Stimulated activated CD8-positive, alpha-beta memory T cell treated with anti-CD3 and anti-CD28 coated beads, Interleukin-2, amount 100 ng/mL, for 1 hour (primary cell): ENCODE measurements at places on chromosomes 11 and 22.

DNA sequence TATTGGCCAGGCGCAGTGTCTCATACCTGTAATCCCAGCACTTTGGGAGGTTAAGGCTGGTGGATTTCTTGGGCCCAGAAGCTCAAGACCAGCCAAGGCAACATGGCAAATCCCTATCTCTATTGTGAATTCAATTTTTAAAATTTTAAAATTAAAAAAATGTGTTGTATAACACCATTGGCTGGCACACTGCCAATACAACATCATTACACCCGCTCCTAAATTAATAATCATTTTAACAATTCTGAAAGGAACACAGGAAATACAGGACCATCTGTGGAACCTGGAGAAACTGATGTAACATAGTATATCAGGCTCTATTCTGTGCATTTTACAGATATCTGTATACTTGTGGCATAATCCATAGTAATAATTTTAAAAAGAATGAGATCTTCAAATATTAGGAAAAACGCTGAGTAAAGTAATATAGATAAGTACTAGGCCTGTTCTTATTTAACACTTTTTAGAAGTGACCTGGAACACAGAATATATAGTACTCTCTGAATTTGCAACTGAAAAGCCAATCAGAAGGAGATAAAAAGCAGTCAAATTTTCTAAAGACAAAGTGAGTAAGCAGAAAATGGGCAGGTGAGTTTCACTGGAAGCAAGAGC is 124.3 kb downstream of the APOL5 start:
- no peak for DNase-seq

DNA sequence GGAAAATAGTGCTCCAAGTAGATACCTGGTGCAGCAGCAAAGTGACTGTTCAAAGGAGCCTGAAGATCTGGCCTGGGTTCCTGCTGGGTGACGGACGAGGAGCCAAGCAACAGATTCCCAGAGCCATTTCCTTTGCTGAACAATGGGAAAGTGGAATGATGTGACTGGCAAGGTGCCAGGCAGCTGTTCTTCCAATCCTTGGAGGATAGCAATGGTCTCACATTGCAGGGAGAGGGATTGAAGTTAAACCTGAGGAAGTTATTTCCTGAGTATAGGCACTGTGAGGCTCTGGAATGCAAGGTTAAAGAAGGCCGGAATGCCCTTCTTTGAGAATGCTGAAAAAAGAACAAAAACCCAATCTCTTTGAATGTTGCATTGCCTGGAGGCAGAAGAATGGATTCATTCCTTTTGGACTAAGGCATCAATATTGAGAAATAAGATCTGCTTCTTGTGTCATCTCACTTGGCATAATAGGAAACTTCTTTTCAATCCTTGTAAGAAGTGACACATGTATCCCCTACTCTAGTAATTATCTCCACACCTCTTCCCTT is 223.8 kb downstream of the BLID start:
- no peak for DNase-seq

- no peak for DNase-seq
Measured at GRCh38 chr11:73218830-73219215, 742 bp downstream of the P2RY2 start.

GRCh38 chr11:130246738-130247137 is 68.0 kb downstream of the ZBTB44 start:
- DNase-seq: no peak

GRCh38 chr11:93622043-93622442 is 39.4 kb upstream of the CEP295 start:
- DNase-seq: no peak

DNA sequence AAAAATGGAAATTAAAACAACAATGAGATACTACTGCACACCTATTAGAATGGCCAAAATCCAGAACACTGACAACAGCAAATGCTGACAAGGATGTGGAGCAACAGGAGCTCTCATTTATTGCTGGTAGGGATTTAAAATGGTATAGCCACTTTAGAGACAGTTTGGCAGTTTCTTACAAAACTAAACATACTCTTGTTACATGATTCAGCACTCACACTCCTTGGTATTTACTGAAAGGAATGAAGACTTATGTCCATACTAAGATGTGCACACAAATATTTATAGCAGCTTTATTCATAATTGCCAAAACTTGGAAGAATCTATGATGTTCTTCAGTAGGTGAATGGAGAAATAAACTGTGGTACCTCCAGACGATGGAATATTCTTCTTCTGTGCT is 40.8 kb downstream of the PGM2L1 start:
- no peak for DNase-seq

DNA sequence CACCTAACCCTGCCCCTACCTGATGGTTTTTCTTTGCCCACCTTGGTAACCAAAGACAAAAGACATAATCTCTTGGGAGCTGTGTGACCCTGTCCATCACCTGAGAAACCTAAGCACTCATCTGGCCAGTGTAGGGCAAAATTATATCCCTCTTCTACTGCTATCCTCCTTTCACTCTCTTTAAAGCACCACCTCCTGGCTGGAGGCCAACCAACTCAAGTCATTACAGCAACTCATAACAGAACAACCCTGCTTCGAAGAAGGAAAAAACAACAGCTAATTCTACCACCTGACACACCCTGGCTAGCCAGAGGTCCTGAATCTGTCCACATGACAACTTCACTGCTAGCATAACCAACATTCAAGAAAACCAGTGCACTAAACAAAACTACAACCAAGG is 45.5 kb downstream of the GAS2 start:
- no peak for DNase-seq

DNA sequence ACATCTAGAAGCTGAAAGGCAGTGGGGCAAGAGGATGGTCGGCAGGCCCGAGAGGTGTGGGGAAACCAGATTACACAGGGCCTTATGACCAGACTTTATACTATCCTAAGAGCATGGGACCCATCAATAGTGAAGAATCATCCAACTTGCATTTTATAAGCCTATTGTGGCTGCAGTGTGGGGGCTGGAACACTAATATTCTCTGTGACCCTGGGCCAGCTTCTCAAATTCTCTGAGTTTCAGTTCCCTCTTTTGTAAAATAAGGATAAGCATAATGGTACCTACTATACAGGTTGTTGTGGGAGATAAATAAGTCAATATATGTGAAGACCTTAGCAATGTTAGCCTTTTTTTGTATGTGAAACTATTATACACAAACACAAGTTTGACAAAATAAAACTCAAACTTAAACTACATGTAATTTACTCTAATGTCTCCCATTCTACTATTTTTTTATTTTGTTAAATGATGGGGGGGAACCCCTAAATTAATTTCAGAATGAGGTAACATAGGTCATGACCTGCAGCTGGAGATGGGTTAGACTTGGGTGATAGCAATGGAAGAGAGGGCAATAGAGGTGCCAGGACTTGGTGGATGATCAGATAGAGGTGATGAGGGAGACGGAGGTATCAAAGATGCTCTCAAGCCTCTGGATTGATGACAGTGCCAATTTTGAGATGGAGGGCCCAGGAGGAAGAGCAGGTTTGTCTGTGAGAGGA is 30.1 kb downstream of the SMCO4 start:
- no peak for DNase-seq

- DNase-seq: no peak
Measured at GRCh38 chr11:87454241-87454640, 416.5 kb downstream of the TMEM135 start.

DNA sequence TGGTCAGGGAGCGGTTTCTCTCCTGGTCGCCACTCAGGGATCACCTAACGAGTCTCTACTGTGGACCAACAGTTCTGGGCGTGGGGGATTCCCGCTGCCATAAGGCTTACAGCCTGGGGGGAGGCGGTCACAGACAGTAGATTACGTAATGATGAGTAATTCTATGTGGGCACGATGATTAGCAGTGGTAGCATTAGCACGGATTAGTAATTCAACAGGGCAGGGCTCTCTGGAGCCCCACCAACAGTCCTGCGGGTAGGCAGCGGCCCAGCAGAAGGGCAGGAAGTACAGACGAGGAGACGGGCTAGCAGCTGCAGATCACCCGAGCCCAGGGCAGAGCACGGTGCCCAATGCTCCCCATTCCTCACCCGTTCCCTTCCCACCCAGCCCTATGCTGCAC is 3.6 kb downstream of the SHISAL1 start:
- DNase-seq: no peak

DNA sequence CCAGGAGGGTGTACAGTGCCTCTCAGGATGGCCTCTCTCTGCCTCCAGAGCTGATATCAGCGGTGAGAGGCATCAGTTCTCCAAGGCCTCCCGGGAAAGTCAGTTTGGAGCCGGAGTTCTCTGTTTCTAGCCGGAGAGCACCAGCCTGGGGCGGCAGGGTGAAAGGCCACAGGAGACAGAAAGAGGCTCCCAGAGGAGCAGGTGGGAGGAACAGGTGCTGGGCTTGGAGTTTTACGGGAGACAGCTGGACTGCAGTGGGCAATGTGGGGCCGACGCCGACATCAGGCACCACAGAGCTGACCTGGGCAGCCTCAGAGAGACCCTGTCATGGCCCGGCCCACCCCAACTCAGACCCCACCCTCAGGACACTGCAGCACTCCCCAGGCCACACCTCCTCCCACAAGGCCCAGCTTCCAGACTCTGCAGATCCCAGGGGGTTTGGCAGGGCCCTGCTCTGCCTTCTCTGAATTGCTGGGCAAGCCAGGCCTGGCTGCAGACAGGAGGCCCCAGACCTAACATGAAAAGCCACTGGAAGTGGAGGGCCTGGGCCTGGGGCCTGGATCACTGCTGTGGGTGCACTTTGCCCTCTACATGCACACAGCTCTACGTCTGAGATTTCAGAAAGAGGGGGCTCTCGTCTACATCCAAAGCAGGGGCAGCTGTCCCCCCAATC is 885.6 kb downstream of the BRD1 start:
- DNase-seq: no peak

- DNase-seq: no peak
Measured at GRCh38 chr11:18748766-18749365, 22.9 kb upstream of the IGSF22 start.

- no peak for DNase-seq
Measured at GRCh38 chr11:128294671-128295050, 292.7 kb downstream of the ETS1 start.

GRCh38 chr11:18088966-18089365 is 16.9 kb downstream of the SAAL1 start:
- no peak for DNase-seq

DNA sequence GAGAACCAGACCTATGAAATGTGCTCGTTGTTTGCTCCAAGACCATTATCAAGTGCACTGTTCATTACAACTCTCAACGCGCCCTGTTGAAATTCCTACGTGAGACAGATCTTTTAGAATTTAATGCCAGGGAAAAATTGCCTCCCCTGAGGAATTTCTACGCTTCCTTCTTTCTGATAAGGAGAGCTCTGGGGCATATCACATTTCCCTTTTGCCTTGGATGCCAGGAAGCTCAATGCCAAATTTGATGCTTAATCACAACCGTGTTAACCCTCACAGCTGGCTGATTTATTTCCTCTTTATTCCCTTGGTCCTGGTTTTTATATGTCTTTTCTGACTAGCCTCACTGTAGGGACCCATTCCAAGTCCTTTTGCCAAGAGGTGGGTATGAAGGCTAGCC is 109.4 kb downstream of the MICAL2 start:
- DNase-seq: no peak

DNA sequence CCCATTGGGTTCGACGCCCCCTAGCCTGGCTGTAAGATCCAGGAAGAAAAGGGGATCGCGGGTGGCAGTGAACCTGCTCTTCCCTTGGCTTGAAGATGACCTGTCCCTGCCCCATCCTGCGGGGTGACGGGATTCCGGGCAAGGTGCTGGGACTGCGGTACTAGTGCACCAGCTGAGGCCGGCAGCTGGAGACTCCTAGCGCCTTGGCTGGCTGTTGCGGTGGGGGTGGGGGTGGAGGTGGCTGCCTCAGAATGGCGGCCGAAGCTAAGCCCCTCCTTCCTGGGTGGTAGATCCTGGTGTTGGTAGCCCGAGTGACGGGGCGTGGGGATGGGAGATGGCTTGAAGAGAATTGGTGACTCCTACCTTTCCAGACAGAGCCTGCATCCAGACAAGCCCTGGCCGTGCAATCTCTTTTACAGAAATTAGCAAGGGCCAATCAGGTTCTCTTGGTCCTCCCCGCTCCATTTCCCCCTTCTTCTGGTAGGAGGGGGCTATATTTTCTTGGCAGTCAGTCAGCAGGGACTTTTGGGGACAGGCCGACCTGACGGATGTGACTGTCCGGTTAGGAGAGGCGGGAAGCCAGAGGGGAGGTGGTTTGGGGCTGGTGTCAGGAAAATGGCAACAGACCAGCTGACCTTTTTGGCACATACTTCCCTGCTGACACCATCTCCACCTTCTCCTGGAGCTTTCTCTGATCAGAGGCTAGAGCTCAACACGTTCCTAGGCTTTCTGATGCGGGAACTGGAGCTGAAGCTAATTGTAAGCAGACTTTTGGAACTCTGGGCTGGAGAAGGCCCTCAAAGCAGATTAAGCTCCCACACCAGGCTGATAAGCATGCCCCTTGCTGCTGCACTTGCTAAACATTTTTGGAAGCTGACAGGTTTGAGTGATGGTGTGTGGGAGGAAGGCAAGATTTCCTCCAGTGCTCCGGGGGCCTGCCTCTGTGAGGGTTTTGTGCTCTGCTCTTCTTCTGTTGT is 2.0 kb downstream of the NAV2 start:
- no peak for DNase-seq

- no peak for DNase-seq
Measured at GRCh38 chr11:133078012-133078411, 454.3 kb downstream of the OPCML start.

DNA sequence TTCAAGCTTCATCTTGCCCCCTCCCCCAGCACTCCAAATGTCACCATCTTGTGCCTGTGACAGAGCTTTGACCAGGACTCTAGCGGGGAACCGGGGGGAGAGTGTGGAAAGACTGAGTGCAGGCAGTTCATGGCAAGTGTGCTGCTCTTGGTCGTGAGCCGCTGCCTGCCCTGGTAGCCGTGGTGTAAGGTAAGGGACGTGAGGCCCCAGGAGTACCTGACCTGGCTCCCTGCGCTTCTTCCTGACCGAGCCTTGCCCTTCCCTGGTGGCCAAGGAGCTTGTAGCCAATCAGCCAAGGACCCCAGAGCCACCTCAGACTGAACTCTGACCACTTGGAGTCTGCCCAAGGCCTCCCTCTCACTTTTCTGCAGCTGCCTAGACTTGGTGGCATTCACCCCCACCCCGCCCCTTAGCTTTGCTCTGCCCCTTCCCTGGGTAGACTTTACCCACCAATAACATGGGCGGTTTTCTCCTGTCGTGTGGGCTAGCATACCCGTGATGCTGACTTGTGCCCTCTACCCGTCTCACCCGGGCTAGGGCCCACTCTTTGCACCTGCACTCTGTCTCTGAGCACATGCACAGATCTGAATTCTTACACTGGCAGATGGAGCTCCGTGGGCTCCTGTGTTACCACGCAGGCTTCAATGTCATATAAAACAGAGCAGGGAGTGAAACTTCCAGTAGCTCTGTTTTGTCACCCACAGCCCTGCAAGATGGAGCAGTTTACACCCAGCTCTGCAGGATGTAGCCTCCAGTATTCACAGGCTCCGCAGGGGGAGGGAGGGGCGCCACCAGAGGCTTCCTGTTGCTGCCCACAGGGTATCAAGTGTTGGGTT is 1.5 kb downstream of the DGKZ start:
- no peak for DNase-seq

DNA sequence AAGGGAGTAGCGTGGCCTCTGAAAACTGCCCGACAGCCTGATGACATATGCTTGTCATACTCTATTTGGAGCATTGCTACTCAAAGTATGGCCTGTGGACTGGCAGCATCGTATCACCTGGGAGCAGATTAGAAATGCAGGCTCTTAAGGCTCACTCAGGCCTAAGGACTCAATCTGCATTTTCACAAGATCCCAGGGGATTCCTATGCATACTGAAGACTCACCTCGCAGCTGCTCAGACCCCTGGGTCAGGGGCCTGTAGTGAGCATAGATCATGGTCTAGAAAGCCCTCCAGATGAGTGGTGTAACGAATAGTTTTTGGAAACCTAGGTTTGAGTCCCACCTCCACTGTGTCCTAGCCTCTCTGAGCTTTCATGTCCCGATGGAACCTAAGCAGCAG is 126.3 kb downstream of the FEZ1 start:
- no peak for DNase-seq
